ENCODE measurements at places on chromosomes 11 and 22.

- no peak for DNase-seq
Observed at GRCh38 chr11:62186195-62186594, 3.8 kb upstream of the SCGB1D1 start.

DNA sequence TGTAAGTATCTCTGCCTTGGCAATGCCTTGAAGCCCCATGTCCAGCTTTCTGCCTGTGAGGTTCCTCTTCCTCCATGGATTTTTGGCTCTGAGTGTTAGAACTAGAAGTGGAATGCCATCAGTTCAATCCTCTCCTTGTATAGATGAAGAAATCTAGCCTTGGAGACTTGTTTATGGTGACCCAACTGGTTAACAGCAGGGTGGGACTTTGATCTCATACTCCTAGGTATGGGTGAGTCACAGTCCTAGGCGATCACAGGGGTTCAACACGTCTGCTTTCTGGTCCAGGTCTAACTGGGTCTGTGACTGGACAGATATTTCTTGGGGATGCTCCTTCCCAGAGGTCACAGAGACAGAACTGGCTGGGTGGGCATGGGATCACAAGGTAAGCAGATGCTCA is 9.2 kb upstream of the MTFP1 start:
- DNase-seq = no peak

DNA sequence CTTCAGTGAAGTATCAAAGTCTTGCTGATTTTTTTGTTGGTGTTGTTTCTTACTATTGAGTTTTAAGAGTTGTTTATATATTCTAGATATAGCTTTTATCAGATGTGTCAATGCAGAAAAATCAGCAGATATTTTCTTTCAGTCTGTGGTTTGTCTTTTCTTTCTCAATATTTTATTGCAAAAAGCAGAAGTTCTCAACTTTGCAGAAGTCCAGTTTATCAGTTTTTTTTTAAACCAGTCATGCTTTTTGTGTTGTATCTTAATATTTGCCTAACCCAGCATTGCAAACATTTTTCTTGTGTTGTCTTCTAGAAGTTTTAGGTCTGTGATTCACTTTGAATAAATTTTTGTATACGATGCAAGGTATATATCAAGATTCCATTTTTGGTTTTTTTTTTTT is 7.0 kb downstream of the ASRGL1 start:
- DNase-seq = no peak

GRCh38 chr11:69120096-69120875 is 35.4 kb upstream of the SMIM38 start:
- no peak for DNase-seq

- DNase-seq = no peak
Observed at GRCh38 chr11:114401311-114401710, 845 bp downstream of the RBM7 start.

GRCh38 chr11:58334708-58335107 is 24.2 kb downstream of the OR5B17 start:
- DNase-seq = no peak

DNA sequence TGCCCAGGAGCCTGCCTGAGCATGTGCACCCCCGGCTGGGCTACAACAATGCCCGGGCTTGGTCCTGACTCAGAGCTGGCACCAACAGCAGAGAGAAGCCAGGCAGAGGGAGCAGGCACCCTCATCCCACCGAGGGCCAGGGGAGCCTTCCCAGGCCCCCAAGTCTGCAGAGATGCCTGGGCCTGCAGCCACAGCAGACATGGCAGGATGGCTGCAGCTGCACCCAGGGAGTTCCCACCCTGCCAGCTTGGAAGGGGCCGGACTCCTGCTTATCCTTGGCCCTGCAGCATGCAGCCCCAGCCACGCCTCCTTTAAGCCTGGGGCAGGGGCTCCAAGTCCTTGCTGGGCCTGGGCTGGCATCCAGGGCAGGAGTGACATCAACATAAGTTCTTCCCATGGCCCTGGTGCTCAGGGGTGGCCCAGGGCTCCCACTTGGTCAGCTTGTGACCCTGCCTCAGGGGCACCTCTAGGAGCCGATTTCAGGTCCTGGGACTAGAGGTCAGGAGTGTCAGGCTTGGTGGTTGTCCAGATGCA is 26.7 kb downstream of the OR10D3 start:
- DNase-seq = no peak

DNA sequence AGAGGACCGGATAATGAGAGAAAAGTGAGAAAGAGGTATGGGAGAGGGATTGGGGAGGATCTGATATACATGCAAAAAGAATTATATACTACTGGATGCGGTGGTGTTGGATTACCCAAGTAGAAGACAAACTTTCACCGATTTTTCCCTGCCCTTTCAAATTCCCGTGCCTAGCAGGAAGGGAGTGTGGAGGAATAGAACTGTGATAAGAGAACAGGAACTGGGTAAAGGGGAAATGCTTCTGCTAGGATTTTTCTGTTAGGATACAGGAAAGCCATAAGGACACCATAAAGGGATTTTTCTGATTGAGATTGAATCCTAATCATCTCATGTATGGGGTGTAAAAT is 480 bp upstream of the MTMR2 start:
- DNase-seq = no peak

- no peak for DNase-seq
Observed at GRCh38 chr22:35172442-35172841, 84.9 kb upstream of the HMGXB4 start.
